ENCODE measurements at places on chromosomes 16 and 17.

- DNase-seq, result no peak
Measured at GRCh38 chr17:39794249-39794970, 56.7 kb downstream of the GRB7 start.

GRCh38 chr17:1690544-1691221, 6.0 kb upstream of the PRPF8 start:
- no peak for DNase-seq

- peak; percentile 18 for DNase-seq
Measured at GRCh38 chr17:63881935-63882601, at the start of gene GH2. Gene GH2, minus strand, starts transcription at chr17:63881944. Its CDS starts 143 bp downstream, at chr17:63881801.

GRCh38 chr16:50457979-50458491, 89.2 kb upstream of the BRD7 start:
- DNase-seq, result no peak

- DNase-seq, result no peak
Measured at GRCh38 chr17:77840513-77841165, 117.9 kb upstream of the TNRC6C start.

DNA sequence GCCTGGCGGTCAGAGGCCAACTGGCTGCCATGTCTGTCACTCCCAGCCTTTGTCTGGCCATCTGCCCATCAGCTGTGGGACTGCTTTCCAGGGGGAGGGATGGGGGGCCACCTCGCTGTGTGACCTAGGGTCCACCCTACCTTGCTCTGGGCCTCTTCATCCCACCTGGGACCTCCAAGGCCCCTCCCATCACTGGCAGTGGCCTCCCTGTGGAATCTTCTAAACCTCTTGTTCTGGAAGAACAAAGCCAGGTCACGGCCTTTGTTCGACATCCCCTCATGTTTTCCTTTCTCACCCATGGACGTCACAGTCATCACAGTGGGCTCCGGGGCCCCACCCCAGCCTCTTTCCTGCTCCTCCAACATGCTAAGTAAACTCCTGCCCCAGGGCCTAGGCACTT, 24.0 kb downstream of the SPNS2 start:
- DNase-seq, result no peak

GRCh38 chr16:44655-45054, 8.8 kb downstream of the POLR3K start:
- no peak for DNase-seq

GRCh38 chr16:14128097-14128496, 57.0 kb downstream of the MRTFB start:
- DNase-seq, result no peak

DNA sequence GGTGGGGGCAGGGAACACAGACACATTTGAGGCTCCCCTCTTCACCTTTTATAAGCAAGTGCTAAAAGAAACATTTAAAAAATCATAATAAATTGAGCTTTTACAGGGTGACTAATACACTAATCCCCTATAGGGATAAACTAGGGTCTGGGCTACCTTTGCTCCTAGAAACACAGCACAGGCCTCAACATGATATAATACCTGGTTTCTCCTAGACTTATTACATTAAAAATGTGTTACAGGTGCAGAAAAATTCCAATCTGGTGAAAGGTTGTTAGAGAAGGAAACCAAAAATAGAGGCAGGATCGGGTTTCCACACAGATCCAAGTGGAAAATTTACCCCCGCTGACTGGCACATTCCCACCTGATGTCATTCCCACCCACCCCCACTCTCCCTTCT, 124.7 kb upstream of the NOG start:
- DNase-seq, result no peak

GRCh38 chr16:82829301-82829700, 202.5 kb downstream of the CDH13 start:
- no peak for DNase-seq

DNA sequence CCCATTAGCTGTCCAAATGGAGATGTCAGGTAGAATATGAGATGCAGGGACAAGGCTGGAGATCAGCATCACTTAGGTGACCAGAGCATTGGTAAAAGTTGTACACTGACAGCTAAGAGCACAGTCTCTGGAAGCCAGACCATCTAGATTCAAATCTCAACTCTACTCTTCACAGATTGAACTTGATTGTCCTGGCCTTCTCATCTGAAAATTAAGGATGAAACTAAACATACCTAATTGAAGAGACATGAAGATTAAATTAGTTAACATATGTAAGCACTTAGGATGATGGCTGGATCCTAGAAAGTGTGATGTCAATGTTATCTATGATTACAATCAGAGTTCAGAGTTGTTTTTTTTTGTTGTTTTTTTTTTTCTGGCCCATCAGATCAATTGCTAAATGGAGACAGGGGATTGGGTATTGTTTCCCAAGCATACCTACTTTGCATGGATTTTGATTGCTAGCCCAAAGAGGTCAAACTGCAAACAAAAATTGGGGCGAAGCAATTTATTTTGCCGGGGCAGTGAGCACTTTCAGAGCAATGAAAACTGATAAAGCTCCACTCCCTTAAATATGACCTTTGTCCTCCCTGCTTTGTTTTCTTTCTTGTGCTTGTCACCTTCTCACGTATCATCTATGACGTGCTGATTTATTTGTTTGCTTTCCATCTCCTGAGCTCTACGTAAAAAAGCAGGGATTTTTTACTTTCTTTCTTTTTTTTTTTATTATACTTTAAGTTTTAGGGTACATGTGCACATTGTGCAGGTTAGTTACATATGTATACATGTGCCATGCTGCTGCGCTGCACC, 217.6 kb upstream of the CPHXL start:
- no peak for DNase-seq

GRCh38 chr17:81398832-81399411, 3.7 kb downstream of the BAHCC1 start:
- DNase-seq, result no peak

DNA sequence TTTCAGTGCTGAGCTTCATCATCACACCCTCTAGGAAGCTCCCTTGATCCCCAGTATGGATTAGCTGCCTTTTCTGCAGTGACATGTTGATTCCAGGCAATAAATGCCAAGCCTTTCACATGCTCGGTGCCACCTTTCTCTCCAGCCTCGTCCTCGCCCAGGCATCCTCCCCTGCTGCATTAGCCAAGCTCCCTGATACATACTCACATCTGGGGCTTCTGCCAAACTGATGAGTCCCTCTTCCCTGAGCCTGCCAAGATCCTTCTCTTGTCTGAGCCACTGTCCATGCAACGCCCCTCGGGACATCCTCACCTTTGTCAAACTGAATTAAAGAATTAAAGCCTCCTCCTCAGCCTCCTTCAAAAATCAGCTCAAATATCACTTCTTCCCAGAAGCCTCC, 538.5 kb upstream of the CDH11 start:
- no peak for DNase-seq
